NCI-H1436 (cell line): ENCODE measurements at places on chromosomes 12 and 14.

GRCh38 chr12:52059582-52060497, 8.6 kb downstream of the NR4A1 start:
- DNase-seq = no peak

DNA sequence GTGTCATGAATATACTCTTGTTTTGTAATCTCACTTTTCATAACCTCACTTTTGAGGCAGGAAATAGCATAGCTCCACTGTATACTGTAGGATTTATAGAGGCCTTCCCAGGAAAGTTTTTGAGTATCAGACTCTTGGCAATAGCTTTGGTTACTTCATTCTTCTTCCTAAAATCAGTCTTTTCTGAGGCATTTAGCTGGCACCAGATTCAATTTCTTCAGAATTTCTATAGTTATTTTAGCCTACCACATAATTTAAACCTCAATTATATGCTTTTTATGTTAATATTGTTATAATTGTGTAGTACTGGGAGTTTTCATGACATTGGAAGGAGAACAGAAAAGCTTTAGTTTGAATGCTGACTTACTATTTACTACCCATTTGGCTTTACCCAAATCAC, 322.3 kb upstream of the FAR2 start:
- no peak for DNase-seq

- DNase-seq = no peak
These were observed 107.1 kb downstream of the TTC8 start for GRCh38 chr14:88931321-88932110.

- DNase-seq = no peak
These were observed 109.3 kb downstream of the NAV3 start for GRCh38 chr12:77940011-77940423.

DNA sequence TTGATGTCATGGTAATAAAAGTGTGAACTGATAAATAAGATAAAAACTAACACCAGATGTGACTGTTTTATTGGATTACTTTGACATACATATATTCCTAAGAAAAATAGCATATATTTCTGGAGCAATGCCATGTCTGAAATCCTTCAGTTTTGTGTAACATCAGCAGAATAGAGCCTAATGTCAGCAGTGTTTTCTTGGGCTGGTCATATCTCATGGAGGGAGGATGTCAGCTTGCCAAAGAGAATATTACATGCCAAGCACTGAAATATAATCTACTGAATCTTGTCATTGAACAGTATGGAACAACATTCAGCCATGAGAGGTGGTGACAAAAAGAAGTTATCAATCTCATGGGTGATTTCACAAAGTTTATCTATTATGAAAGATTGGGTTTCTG, 220.3 kb downstream of the KLHL28 start:
- no peak for DNase-seq
